ENCODE measurements at places on chromosomes 6 and 20. TPM values are rescaled to one million over a fixed set of nuclear protein-coding genes. Genes with fewer than 3 reads are reported as not detected.
A peak's percentile ranks its signal among the peaks of the same experiment; 100 is the strongest.

The HTR1B gene
- not detected for total RNA-seq

The LRRC1 gene
- 2.3 TPM for total RNA-seq

The VWA7 gene
- 1.4 TPM for total RNA-seq

The MUC21 gene
- total RNA-seq, result not detected

The ECI2 gene
- 40.1 TPM for total RNA-seq

The SYCP2 gene
- 1.5 TPM for total RNA-seq

The CAGE1 gene
- total RNA-seq, result 0.09 TPM

The ASIP gene
- total RNA-seq, result not detected

The HRH3 gene
- total RNA-seq, result not detected

The PBOV1 gene
- total RNA-seq, result not detected

The PDE7B gene
- 0.73 TPM for total RNA-seq

The BNIP5 gene
- total RNA-seq, result not detected

DNA sequence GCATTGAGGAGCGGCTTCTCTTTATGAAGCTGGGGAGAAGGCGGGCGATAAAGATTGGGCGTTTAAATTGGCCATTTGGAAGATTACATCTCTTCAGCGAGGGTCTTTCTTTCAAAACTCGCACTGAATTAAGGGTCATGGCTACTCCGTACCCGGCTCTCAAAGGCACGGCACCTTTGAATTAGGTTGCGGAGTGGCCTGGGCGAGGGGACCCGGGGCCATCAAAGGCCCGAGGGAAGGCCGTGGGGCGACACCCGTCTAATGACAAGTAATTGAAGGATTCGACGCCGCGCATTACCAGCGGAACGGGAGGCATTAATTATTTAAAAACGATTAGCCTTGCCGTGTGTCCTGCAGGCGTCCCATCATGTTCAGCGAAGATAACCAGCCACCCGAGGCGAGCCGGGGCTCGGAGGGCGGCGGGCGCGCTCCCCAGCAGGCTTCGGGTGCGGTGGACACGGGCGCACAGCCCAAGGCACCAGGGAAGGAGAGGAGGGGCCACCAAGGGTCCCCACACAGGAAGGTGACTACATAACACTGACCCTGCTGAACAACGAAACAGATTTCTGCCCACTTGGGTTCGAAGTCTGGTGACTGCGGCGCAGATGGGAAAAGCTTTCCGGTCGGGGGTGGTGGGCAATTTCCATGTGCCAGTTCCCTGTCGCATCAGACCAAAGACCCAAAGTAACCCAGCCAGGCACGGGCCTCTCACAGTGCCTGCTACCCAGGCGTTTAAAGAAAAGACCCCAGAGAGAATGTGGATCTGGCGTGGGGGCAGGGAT lies 7.4 kb downstream of the FOXA2 start:
- H3K27me3 ChIP-seq, result peaks cover 73% of the 10 kb centered on the region
- peaks cover 6% of the 10 kb centered on the region for H3K36me3 ChIP-seq
- H3K4me3 ChIP-seq, result no peak overlapping the region
- H3K27ac ChIP-seq, result no peak overlapping the region
- no peaks in the 10 kb centered on the region for H3K4me1 ChIP-seq
- DNase-seq, result no peak

DNA sequence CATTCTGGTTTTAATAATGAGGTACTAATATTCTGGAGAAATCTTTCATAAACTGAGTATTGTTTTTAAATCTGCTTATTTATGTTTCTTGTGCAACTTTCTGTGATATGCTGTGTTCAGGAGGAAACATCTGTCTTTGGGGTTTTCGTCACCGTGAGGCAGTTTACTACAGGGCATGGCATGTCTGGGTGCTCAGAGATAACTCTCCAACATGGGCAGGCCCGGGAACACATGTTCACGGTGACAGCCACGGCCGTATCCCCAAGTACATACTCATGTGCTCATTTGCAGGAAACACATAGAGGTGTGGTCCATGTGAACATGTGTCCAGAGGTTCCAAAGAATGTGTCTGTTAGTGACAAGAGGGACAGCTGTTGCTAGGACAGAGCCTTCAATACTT lies 62.1 kb upstream of the CNKSR3 start:
- no peaks in the 10 kb centered on the region for H3K4me1 ChIP-seq
- H3K27ac ChIP-seq, result no peak overlapping the region
- no peak for DNase-seq
- peaks cover 2% of the 10 kb centered on the region for H3K27me3 ChIP-seq
- no peak overlapping the region for H3K4me3 ChIP-seq
- H3K36me3 ChIP-seq, result no peaks in the 10 kb centered on the region

DNA sequence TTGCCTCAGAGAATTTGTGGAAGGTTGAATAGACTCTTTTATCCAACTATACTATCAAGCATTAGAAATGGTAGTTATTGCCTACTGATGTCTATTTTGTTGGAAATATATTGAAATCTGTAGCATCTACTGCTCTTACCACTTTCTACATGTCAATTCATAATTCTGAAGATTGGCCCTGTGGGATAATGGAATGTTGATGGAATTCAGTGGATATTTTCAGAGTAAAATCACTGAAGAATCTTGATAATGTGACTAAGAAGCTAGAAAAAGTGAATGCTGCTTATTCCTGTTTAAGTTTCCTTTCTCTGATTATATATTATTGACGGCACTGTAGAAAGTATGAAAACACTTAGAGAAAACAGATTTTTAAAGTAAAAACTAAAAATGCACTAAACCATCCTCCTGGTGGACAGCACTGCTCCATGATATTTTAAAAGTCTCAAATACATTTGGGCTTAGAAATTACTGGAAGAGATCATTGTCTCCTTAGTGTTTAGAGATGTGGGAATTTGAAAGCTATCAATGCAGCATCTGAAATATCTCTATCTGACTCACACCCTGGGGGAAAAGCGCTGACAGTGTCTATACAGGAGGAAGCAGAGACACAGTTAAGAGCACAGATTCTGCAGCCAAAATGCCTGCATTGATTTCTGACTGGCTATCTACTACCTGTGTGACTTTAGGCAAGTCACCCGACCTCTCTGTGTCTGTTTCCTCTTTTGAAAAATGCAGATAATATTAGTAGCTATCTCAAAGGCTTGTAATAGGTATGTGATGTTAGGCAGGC lies 37.9 kb upstream of the RCAN2 start:
- H3K36me3 ChIP-seq, result no peaks in the 10 kb centered on the region
- H3K27me3 ChIP-seq, result peaks cover 21% of the 10 kb centered on the region

- no peaks in the 10 kb centered on the region for H3K27me3 ChIP-seq
- H3K36me3 ChIP-seq, result no peaks in the 10 kb centered on the region
- DNase-seq, result no peak
- no peak overlapping the region for H3K4me3 ChIP-seq
- peaks cover 14% of the 10 kb centered on the region for H3K4me1 ChIP-seq
Observed at GRCh38 chr20:44151621-44152416, 35.2 kb downstream of the JPH2 start.

- no peak for DNase-seq
- H3K4me1 ChIP-seq, result peaks cover 19% of the 10 kb centered on the region
- H3K4me3 ChIP-seq, result peak overlapping the region; percentile 98
- H3K36me3 ChIP-seq, result peaks cover 30% of the 10 kb centered on the region
Observed at GRCh38 chr20:18288749-18289267, 481 bp downstream of the ZNF133 start.

DNA sequence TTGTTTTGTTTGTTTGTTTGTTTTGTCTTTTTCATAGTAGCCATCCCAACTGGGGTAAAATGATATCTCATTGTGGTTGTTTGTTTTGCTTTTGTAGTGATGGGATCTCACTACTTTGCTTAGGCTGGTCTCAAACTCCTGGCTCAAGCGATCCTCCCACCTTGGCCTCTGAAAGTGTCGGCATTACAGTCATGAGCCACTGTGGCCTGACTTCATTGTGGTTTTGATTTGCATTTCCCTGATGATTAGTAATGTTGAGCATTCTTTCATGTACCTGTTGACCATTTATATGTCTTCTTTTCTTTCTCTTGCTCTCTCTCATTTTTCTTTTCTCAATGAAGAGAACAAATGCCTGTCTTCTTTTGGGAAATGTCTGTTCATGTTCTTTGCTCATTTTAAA lies 30.8 kb upstream of the HLA-DOA start:
- no peak for DNase-seq
- no peaks in the 10 kb centered on the region for H3K4me1 ChIP-seq
- H3K36me3 ChIP-seq, result no peaks in the 10 kb centered on the region

DNA sequence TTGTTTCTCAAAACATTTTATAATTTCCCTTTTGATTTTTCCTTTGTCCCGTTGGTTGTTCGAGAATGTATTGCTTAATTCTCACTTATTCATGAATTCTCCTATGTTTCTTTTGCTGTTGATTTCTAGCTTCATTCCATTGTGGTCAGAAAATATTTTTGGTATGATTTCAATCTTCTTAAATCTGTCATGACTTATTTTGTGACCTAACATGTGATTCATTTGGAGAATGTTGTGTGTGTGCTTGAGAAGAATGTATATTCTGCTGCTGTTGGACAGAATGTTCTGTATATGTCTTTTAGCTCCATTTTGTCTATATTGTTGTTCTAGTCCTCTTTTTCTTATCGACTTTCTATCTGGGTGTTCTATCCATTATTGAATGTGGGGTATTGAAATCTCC lies 286.2 kb upstream of the RNF217 start:
- no peak overlapping the region for H3K27ac ChIP-seq
- DNase-seq, result no peak
- no peaks in the 10 kb centered on the region for H3K27me3 ChIP-seq
- H3K4me3 ChIP-seq, result no peak overlapping the region

- H3K4me1 ChIP-seq, result peaks cover 13% of the 10 kb centered on the region
- peaks cover 1% of the 10 kb centered on the region for H3K36me3 ChIP-seq
- H3K27me3 ChIP-seq, result no peaks in the 10 kb centered on the region
- H3K4me3 ChIP-seq, result no peak overlapping the region
- no peak for DNase-seq
Observed at GRCh38 chr6:34349211-34349610, 43.3 kb downstream of the NUDT3 start.

- no peak for DNase-seq
- no peaks in the 10 kb centered on the region for H3K27me3 ChIP-seq
- H3K36me3 ChIP-seq, result no peaks in the 10 kb centered on the region
- no peak overlapping the region for H3K27ac ChIP-seq
Observed at GRCh38 chr6:104413767-104414166, 446.0 kb downstream of the HACE1 start.

GRCh38 chr6:8177721-8178120 lies 75.4 kb upstream of the EEF1E1 start:
- H3K4me1 ChIP-seq, result no peaks in the 10 kb centered on the region
- H3K27ac ChIP-seq, result no peak overlapping the region
- no peak for DNase-seq

GRCh38 chr20:25858495-25859425 lies 162.1 kb upstream of the ZNF337 start:
- peaks cover 69% of the 10 kb centered on the region for H3K27me3 ChIP-seq
- peaks cover 45% of the 10 kb centered on the region for H3K4me1 ChIP-seq
- H3K36me3 ChIP-seq, result no peaks in the 10 kb centered on the region
- no peak overlapping the region for H3K27ac ChIP-seq

- H3K4me3 ChIP-seq, result no peak overlapping the region
- no peak for DNase-seq
- no peak overlapping the region for H3K27ac ChIP-seq
Observed at GRCh38 chr6:83273596-83273995, 80.4 kb downstream of the RWDD2A start.

- H3K27ac ChIP-seq, result no peak overlapping the region
- H3K4me3 ChIP-seq, result no peak overlapping the region
- no peaks in the 10 kb centered on the region for H3K27me3 ChIP-seq
Observed at GRCh38 chr6:85404564-85405174, 45.2 kb upstream of the NT5E start.

DNA sequence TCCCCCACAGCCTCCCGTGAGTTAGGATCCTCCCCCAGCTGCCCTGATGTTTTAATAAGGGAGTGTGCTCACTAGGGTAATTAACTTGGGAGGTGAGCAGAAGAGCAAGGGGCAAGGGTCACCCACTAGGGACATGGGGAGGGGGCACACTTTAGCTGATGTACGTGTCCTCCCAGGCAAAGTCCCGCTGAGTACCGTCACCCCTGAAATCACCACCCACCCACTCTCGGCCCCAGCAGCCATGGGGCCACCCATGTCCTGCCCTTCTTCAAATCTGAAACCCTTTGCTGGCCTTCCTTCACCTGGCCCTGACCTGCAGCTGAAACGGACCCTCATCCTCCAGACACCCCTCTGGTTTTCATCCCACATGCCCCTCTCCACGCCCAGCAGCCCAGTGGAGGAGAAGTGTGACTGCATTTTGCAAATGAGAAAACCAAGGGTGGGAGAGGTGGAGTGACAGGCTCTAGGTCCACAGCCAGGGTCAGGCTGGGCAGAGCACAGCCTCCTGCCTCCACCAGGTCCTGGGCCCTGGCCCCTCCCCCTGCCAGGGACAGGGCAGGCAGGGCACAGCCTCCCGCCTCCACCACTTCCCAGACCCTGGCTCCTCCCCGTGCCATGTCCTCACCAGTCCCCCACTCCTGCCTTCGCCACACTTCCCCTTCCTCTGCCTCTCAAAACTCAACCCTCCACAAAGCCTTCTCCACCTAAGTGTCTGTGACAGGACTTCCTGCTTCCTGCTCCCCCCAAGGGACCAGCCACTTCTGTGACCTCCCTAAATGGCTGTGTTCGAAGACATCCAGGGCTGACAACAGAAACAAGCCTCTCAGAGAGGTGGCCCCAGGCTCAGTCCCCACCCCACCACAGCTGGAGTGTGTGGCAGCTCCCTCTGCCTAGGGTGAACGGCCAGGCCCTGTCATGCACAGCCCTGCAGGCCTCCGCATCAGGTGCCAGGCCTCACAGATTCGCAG lies 15.1 kb downstream of the ACSS1 start:
- peaks cover 2% of the 10 kb centered on the region for H3K36me3 ChIP-seq
- peak; percentile 68 for DNase-seq
- H3K4me3 ChIP-seq, result no peak overlapping the region
- peaks cover 29% of the 10 kb centered on the region for H3K4me1 ChIP-seq
- H3K27me3 ChIP-seq, result no peaks in the 10 kb centered on the region
- peak overlapping the region; percentile 90 for H3K27ac ChIP-seq

DNA sequence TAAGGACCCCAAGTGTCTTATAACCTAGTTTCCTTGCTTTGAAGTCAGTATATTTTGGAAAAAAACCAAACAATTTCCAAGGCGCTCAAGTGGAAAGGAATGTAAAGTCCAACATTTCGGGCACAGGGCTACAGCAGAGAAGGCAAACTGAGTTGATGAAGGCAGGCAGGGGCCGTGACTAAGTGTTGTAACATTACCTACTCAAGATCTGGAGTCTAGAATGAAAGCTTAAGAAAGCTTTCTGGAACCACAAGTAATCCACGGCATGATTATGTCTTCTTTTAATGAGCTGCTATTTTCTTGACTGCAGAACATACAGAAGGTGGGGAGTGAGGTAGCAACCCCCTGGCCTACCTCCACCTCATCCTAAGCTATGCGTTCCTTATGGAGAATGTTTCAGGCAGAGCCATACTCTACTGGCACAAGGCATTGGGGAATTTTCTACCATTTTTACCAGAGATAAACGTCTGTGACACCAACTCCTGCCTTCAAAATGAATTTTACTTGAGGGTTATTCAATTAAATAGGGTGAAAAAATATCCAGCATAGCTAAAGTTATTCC lies 4.3 kb downstream of the PPP1R10 start:
- H3K4me3 ChIP-seq, result peak overlapping the region; percentile 97
- peak overlapping the region; percentile 98 for H3K27ac ChIP-seq
- DNase-seq, result no peak
- peaks cover 83% of the 10 kb centered on the region for H3K36me3 ChIP-seq

- H3K27me3 ChIP-seq, result peaks cover 30% of the 10 kb centered on the region
- no peak for DNase-seq
- H3K4me3 ChIP-seq, result no peak overlapping the region
- no peaks in the 10 kb centered on the region for H3K36me3 ChIP-seq
- no peak overlapping the region for H3K27ac ChIP-seq
Observed at GRCh38 chr6:169806701-169807100, 55.3 kb downstream of the ERMARD start.

GRCh38 chr6:69102416-69102815 lies 467.3 kb downstream of the ADGRB3 start:
- DNase-seq, result no peak
- H3K27ac ChIP-seq, result no peak overlapping the region
- H3K36me3 ChIP-seq, result no peaks in the 10 kb centered on the region

GRCh38 chr6:91573826-91574416 lies 987.0 kb upstream of the MAP3K7 start:
- no peak overlapping the region for H3K27ac ChIP-seq
- DNase-seq, result no peak
- no peak overlapping the region for H3K4me3 ChIP-seq
- H3K4me1 ChIP-seq, result no peaks in the 10 kb centered on the region
